ENCODE measurements at places on chromosomes 12 and 14.

DNA sequence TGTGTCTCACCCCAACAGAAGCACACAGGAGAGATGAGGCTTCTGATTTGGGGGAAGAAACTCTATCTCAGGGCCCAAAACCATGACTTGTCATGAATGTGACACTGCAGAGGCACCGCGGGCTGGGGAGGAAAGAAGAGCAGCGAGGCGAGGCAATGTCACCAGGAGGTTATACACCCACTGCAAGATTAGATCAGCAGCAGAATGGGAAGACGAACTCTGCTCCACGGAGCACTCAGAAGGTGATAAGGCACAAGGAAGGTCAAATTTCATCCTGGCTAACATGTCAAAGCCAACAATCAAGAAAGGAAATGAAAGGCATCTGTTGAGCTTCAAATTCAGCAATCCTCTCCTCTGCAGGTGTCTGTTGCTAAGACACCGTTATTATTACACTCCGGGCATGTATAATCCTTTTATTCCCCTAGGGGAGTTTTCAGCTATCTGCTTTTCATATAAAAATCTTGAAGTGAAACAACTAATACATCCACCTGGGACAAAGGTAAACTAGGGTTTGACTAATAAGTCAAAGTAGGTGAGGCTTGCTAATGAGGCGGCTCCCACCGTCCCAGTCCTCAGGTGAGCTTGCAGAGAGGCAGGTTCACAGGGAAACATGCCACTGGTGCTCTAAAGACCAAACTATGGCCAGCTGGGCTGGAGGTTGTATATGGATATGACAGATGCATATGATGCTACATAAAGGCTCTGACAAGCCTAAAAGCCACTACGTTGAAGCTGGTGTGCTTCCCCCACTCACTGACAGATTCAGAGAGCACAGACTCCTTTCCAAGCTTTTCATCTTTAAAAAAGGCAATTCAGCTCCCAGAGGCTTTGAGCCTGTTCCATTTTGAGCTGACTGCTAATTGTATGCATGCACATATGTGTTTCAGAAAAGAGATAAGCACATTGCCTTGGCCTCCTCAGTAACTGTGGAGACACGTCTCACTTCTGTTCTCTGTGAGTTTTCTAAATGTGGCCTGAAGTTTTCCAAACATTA is 221.2 kb downstream of the NELL2 start:
- no peak for DNase-seq

DNA sequence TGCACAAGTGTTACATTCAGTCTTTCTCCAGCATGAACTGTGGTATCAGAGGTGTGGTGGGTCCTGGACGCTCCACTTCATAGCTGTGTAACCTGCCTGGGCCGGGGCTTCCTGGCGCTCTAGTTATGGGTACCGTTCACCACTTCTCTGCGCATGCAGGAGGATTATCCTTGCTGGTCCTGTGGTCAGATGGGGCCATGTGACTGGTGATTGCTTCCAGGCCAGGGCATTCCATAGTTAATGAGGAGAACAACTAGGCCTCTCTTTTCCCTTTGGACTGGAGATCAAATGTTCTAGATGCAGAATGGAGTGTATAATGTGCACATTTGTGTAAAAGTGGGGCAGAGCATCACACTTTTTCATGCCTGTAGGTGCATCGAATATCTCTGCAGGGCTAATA is 444.0 kb downstream of the AACS start:
- no peak for DNase-seq

- DNase-seq = no peak
Observed at GRCh38 chr12:39931857-39932256, 174.0 kb downstream of the SLC2A13 start.

GRCh38 chr14:74638966-74639365 is 26.9 kb upstream of the LTBP2 start:
- DNase-seq = no peak

DNA sequence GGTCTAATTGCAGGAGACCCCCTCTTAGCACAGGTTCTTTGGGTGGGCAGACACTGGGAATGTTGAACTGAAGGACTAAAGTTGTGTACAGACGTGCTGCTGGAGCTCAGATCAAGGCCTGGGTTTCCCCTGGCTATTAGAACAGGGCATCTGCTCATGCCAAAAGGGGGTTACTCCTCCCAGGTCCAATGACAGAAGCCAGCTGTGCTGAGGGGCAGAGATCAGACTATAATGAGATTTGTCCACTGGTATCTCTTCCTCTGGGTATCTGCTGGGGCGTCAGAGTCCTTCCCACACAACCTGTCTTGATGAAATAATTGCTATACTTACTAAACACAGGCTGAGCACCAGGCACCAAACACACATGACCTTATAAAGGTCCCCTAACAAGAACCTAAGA is 42.6 kb downstream of the LTBP2 start:
- DNase-seq = no peak

DNA sequence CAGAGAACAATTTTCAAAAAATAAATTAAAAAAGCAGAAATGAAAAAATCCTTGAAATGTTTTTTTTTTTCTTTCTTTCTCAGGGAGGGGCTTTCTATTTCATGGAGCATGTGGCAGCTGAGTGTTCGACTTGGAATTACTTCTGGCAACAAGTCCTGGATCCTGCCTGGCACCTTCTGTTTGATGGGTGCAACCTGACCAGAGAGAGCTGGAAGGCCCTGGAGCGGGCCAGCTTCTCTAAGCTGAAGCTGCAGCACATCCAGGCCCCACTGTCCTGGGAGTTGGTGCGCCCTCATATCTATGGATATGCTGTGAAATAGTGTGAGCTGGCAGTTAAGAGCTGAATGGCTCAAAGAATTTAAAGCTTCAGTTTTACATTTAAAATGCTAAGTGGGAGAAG is 22.5 kb upstream of the HIGD1C start:
- DNase-seq = no peak

DNA sequence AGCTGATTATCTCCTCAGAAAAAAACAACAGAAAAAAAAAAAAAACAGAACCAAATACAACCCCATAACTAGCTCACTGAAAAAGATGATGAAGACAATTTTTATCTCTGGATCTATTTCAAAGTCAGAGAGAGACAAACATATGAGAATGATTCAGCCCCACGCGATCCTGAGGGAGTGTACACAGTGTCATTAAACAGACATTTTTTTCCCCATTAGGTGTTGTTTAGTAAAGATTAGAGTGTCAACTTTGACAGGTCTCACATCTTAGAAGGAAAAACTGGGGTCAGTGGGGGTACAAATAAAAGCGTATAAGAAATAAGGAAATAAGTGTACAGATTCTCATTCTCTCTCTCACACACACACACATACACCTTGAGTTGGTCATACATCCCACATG is 635.4 kb downstream of the NRXN3 start:
- no peak for DNase-seq

DNA sequence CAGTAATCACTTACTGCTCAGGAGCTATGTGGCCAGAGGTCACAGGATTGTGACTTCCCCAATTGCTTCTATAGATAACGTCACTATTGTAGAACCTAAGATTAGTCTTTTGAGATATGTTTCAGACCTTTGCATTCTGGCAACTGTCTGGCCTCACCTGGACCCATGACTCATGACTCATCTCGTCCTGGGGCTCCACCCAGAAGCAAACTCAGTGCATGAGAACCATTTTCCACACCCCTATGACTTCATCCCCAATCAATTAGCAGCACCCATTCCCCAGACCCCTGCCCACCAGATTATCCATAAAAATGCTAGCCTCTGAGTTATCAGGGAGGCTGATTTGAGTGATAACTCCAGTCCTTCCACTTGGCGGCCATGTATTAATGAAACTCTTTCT is 186.9 kb downstream of the EMP1 start:
- no peak for DNase-seq

DNA sequence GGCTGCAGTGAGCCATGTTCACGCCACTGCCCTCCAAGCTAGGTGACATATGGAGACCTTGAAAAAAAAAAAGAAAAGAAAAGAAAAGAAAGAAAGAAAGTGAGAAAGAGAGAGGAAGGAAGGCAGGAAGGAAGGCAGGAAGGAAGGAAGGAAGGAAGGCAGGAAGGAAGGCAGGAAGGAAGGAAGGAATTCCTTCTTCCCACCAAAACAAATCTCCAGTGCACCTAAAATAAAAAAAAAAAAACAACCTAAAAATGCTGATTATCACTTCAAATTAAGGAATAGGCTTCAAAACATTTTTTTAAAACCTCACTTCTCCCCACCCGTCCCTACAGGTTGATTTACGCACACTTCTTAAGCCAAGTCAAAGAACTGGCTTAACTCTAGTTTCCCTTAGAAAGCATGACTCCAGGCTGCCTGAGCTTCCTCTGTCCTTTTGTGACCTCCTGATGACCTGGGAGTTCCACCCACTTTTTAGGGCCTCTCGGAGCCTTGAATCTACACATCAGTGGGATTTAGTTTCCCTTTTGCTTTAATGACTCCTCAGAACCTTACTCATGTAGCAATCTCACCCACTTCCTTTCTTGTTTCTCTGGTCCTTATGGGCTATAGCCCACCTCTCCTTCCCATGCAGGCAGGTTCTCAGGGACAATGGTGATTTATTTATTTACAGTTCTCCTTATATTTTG is 18.6 kb downstream of the DUSP6 start:
- no peak for DNase-seq
